ENCODE measurements at places on chromosomes 2 and 18.

- no peak for DNase-seq
Measured at GRCh38 chr2:119531292-119531691, 7.0 kb upstream of the SCTR start.

DNA sequence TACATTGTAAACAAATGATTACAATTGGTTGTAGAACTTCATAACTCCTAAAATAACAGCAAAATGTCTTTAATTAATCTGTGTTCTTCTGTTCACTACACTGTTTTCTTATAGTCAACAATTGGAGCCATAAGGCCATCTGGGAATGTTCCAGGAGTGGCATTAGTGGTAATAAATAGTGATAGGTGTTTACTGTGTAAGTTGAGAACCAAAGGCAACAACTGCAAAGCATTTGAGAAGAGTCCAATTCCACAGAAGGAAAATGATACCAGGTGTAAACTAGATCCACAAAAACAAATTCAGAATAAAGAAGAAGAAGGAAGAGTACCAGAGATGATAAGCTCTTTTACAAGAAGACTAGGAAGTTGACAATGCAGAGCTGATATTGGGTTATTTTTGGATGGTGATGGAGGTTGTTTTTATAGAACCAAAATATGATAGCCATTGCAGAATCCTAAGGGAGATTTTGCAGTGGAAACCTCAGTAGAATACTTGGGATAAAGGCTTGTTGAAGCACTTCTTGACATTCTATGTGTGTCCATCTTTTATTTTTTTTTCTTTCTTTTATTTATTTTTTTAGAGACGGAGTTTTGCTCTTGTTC lies 52.9 kb downstream of the ANTXR1 start:
- no peak for DNase-seq

- DNase-seq = no peak
Measured at GRCh38 chr2:134244587-134244986, 9.3 kb upstream of the MGAT5 start.

- DNase-seq = no peak
Measured at GRCh38 chr2:112646791-112647689, 1.3 kb downstream of the SLC20A1 start.

DNA sequence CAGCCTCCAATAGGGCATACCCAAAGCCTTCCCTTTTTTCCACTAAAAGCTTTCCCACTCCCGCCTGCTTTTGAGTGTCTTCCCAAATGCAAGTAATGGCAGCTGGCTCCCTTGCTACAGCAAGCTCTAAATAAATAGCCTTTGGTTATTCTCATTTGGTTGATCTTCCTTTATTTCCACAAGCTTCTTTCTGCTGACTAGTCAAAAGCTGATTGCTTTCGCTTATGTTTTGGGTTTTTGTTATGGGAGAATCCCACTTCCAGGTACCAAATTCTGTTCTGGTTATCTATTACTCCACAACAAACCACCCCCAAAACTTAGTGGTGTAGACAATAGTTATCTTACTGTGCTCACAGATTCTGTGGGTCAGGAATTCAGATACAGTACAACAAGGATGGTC lies 22.3 kb downstream of the SP5 start:
- DNase-seq = no peak

GRCh38 chr2:85718885-85719492 lies 24.8 kb downstream of the GNLY start:
- no peak for DNase-seq

- DNase-seq = peak; percentile 21
Measured at GRCh38 chr18:28175150-28175929, 1.6 kb downstream of the CDH2 start.

DNA sequence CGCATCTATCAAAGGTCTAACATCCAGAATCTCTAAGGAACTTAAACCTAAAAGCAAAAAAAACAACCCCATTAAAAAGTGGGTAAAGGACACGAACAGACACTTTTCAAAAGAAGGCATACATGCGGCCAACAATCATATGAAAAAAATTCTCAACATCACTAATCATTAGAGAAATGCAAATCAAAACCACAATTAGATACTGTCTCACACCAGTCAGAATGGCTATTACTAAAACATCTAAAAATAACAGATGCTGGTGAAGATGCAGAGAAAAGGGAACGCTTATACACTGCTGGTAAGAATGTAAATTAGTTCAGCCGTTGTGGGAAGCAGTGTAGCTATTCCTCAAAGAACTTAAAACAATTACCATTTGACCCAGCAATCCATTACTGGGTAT lies 38.0 kb downstream of the PPP3R1 start:
- no peak for DNase-seq

DNA sequence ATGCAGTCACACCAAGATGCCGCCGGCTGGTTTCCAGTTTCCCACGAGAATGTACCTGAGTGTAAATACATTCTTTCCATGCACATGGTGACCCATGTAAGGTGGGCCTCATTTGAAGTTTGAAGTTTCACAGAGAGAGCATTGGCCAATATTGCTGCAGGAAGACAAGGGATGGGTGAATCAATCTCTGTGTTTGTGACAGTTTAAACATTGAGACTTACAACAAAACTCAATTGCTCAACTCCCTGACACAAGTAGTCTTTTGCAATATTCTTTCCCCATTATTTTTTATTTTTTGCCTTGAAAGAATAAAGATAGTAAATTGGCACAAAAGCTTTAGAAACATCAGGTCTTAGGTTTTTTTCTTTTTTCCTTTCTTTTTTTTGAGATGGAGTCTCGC lies 5.1 kb downstream of the SERPINB2 start:
- DNase-seq = no peak

DNA sequence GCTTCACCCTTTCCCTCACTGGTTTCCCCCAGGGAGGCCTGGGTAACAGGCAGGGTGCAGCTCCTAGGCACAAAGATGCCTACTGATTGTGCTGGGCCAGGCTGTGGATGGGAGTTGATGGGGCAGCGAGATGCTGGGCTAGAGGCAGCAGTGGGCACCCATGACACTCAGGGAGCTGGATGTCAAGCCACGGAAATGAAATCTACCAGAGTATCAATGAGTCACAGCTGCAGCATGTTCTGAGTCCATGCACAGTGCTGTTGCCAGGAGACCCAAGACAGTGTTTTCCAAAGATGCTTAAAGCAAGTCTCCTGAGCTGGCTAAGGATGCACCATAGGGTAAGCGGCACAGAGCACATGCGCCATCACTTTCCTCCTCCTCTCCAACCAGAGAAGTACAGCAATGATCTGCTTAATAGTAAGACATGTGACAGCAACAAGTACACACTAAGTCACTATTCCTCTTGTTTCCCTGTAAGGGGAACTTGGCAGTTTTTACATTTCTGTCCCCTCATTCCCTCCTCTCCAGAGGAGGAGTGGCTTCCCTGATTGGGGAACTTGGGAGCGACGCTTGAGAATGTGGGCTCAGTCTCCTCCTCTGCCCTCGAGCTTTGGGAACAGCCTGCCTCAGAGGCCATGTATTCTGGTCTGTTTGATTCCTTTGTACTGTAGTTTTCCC lies 57.2 kb downstream of the CDC42EP3 start:
- DNase-seq = peak; percentile 39

- DNase-seq = no peak
Measured at GRCh38 chr2:25664965-25665307, 8.4 kb downstream of the DTNB start.

DNA sequence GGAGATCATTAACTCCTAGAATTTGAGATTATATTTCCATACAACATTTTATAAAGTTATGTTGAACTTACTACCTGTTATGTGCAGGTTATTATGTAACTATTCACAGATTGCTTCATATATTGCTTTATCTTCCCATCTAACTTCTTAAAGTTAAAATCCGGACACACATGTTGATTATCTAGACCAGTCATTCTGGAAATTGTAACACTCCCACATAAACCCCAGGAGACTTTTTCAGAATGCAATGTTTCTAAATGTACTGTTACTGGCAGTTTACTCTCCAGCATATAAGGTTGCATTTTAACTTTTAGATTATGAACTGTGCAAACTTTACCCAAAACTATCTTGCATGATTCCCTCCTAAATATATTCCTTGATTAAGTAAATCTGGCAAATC lies 70.5 kb upstream of the FAM117B start:
- no peak for DNase-seq

- DNase-seq = peak; percentile 69
Measured at GRCh38 chr2:46434851-46435273, 44.5 kb upstream of the TMEM247 start.

DNA sequence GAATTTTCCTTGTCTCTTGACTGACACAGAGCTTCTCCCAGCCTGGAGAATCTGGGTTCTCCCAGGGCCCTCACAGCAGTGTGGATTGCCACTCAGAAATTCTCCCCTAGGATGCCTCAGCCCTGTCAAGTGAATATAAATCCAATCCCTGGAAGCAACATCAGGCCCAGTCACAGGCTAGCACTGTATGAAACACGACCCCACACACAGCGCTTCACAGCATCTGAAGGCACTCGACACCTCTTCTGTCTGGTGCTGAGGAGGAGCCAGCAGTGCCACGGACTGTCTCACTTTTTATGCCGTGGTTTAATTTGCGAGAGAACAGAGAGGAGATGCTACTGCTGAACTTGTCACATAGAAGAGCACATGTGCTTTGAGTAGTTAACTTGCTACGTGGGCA lies 164.5 kb downstream of the NAPG start:
- no peak for DNase-seq

GRCh38 chr2:160139991-160140390 lies 60.1 kb downstream of the ITGB6 start:
- DNase-seq = no peak

GRCh38 chr2:120303177-120303576 lies 42.8 kb upstream of the INHBB start:
- no peak for DNase-seq

DNA sequence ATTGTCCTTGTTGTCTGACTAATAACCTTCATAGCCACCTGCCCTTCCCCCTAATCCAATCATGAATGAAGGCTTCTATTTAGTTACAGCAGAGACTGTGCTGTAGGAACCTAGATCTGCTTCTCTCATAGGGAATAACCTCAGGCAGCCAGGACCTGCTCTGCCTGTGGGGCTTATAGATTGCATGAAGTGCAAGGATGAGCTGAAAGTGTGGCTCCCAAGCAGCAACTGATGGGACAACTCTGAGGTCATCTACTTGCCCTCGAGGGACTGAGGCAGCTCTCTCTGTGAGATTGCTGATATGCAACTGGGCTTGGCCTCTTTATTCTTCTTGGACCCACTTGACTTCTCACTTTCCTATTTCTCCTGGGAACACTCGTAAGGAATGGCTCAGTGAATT lies 23.8 kb upstream of the SLC38A11 start:
- no peak for DNase-seq

DNA sequence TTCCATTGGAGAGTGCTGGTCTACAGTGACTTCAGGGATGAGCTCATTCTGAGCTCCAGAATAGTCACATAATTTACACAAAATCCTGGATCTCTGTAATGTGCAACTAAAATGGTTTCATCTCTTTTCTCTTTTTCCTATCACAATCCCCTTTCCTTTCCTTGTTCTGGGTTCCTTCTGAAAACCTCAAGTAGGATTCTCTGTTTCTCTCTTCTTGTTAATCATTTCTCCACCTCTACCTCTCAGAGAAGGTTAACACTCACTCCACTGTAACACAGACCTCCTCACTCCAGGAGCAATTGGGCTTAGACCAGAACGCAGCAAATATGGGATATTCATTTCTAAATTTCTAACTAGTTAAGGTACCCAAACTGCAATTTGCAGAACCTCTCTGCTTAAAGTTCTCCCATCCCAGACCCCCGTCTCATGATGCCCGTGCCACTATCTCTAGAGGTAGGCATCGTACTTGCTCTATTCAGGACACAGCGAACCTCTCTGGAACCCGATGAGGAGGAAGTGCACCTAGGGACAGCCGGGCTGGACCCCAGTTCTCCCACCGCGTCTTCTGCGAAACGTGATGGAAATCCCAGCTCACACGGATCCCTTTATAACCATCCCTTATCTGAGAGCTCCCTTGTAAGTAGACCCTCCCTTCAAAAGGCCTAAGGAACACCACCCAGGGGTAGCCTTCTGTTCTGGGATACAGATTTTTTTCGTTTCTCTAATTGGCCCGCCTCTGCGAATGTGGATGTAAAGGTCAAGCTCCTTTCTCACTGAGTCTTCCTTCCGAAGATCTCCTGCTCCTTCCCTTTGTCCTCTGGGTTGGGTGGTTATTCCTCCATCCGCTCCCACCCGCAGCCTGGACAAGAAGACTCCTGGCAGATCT lies 1.3 kb downstream of the FOXI3 start:
- DNase-seq = no peak
